ENCODE measurements at places on chromosomes 6 and 20.

GRCh38 chr20:57717797-57718196 lies 8.0 kb upstream of the PMEPA1 start:
- no peak for DNase-seq

DNA sequence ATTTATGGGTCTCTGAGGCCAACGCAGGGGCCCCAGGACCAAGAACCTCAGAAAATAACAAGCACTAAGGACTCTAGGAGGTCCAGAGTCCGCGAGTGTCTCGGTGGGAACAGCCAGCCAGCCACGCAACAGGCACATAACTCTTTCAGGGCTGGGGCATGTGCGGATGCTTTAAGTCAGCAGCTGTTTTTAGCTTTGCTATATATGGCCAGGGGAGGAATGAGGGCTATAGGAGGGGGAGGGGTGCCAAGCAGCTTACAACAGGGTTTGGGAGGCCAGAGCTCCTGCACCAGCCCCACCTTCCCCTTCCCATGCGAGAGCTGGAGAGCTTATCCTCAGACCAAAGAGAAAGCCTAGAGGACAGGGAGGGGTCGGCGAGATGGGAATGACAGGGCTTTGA lies 6.2 kb downstream of the JPH2 start:
- DNase-seq: no peak

DNA sequence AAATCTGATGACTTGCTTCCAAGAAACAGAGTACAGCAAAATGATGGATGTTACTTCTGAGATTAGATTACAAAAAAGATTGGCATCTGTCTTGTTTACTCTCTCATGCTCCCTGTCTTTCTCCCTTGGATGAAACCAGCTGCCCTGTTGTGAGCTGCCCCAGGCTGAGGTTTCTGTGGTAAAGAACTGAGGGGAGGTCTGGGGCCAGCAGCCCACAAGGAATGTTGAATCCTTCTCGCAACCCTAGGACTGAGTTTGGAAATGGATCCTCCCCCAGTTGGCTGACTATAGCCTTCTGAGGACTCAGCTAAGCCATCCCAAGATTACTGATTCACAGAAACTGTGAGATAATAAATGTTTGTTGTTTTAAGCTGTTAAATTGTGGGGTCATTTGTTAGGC lies 5.6 kb upstream of the HECA start:
- DNase-seq: no peak

DNA sequence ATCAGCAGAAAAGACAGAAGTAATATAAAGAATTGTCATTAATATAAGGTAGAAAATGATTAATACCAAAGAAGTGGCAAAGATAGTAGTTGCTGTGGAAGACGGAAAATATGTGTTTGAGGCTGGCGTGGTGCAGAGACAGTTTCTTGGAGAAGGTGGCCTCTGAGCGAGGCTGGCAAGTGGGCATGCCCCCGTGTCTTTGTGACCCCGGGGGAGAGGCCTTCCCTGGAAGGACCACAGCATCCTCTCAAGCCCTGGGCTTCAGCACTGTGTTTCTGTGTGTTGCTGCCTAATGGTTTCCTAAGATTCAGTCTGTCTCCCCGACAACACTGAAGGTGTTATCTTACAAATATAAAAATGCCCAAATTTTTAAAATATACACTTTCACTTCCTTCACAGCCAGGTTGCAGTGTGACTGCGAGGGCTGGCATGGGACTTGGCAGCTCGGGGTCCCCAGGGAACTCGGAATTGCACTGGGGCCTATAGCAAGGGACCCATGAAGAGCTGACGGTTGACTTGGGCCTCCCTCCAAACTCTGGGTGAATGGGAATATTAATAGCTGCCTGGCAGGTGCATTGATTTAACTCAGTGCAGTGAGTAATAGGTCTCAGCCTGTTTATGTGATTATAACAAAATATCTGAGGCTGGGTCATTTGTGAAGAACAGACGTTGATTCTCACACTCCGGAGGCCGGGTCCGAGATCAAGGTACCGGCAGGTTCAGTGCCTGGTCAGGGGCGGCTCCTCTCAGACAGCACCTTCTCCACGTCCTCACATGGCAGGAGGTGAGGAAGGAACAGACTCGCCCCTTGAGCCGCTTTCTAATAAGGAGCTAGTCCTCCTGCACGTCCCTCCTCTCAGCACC lies 47.4 kb upstream of the AFDN start:
- DNase-seq: no peak

DNA sequence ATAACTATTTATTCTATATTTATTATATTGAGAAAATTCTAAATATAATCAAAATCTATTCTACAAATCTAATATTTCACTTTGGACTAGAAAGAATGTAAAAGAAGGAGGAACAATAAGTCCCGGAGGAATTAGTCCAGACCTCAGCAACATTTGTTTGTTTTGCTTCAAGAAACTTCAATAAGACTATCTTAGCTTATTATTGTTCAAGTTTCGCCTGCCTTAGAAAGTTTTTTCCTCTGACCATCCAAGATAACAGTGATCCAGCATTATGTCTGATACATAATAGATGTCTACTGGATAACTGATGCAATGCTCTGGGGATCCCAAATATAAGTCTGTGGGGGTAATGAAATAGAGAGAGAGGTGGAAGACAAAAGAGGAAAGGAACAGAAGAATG lies 28.7 kb upstream of the NT5E start:
- no peak for DNase-seq

DNA sequence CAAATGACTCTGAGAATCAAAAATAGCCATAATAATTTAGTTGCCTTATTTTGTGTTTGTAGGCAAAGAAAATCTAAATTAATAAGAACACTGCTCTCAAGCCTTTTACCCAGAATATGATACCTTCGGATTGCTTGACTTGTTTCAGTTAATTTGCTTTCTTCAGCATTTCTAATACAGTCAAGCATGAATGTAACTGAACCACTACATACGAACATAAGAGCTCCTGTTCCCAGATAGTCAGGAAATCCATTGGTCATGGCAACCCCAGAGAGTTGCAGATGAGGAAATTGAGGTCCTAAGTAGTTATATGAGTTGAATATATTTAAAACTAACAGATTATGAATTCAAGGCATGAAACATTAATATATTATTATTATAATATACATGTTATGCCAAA lies 2.9 kb downstream of the FRK start:
- DNase-seq: no peak

GRCh38 chr20:19000078-19000477 lies 186.5 kb downstream of the SCP2D1 start:
- DNase-seq: no peak

DNA sequence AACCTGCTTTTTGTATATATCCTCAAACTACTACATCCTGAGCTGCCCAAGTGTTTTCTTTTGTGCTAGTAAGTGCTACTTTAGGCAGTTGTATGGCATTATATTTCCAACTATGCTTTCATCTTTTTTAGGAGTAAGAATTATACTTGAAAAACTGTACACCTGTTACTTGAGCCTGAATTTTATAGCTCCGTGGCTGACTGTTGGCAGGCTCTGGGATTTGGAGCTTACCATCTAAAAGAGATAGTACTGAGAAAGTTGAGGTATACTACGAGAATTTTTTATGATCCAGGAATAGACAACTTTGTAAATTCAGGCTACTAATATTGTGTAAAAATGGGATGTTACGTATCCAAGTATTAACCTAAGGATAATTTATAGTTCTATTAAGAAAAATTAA lies 32.4 kb downstream of the RNF217 start:
- DNase-seq: no peak

GRCh38 chr20:62651285-62652021 lies 9.2 kb downstream of the SLCO4A1 start:
- peak; percentile 90 for DNase-seq

DNA sequence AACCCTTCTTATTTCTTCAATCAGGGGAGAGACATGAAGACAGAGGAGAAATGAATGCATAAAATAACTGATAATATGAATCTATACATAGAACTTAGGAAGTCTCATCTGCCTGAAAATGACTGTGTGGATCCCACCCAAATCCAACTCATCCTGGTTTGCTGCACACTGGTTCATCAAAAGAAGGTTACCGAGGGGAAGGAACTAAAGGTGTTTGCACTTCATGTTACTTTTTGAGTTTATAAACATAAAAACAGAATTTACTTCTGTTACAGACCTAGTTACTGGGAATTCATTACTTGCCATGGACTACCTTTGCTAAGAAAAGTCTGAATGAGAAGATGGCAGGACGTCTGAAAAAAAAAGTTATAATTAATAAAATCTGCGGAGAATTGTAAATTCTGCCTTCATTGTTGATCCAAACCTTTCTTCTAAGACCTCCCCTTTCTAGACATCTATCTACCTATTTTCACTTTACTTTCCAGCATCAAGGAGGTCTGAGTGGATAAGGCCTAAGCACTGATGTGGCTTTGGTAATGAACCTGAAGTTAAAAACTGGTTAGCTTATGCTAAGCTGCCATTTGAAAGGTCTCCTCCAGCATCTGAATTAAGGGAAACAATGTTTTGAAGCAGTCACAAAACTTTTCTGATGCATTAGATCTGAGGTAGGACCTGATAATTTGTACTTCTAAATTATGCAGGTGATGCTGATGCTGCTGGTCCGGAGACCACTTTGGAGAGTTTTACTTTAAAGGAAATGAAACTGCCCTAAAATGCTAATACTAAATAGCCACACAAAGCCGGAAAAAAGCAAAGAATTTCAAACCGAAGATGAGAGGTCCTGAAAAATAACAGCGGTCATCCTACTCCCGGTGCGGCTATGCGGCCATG lies 84.0 kb downstream of the HFE start:
- DNase-seq: no peak

- DNase-seq: no peak
Measured at GRCh38 chr6:13866301-13866700, 51.9 kb upstream of the MCUR1 start.

- no peak for DNase-seq
Measured at GRCh38 chr20:49422161-49422560, 60.3 kb downstream of the KCNB1 start.

- no peak for DNase-seq
Measured at GRCh38 chr20:54474046-54474445, 1.3 kb upstream of the DOK5 start.

DNA sequence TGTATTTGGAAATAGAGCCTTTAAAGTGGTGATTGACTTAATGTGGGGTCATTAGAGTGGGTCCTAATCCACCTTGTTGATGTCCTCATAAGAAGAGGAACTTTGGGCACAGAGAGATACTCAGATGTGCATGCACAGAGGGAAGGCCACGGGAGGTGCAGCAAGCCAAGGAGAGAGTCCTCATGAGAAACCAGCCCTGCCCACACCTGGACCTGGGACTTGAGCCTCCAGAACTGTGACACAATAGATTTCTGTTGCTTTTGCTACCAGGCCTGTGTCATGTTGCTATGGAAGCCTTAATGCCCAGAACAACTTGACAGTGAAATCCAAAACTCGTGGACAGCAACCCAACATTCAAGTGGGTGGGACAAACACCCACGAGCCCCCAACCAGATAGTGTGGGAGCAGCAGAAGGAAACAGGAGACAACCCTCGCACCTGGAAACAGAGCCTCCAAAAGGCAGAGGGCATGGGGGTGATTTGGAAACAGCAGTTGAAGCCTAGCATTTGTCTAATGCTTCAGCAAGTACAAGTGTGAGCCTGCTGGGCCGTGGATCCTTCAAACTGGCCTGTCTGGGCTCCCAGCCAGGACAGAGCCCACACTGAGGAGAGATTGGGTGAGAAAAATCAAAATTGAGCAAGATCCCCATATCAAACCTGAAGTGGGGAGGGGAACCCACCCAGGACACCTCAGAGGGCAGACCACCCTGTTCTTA lies 201.0 kb upstream of the CST7 start:
- DNase-seq: no peak

DNA sequence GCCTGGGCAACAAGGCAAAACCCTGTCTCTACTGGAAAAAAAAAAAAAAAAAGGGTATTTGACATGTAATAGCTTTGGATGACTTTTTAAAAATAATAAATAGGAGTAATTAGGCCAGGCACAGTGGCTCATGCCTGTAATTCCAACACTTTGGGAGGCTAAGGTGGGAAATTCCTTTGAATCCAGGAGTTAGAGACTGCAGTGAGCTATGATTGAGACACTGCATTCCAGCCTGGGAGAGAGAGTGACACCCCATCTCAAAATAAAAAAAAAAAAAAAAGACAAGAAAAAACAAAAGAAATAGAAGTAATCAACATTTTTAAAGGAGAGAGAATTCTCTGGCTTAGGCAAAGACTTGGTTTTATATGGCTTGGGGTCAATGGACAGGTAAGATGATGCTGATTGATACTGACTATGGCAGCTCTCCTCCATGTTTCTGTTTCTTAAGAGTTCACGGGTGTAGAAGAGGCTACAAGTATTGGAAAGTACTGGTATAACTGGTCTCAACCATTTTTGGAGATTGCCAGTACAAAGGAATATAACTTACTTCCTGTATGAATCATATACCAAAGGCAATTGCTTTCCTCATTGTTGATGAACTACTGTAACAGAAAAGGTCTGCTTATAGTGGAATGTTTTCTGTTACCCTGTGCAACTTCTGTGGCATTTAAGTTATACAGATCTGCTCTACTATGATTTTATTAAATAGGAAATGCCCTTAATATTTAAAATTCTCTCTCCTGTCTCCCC lies 10.1 kb downstream of the MAP3K5 start:
- DNase-seq: no peak

- no peak for DNase-seq
Measured at GRCh38 chr6:35474131-35474941, 6.1 kb downstream of the RPL10A start.

- DNase-seq: no peak
Measured at GRCh38 chr20:47417245-47418068, 61.0 kb upstream of the ZMYND8 start.

- DNase-seq: no peak
Measured at GRCh38 chr20:32642257-32643046, 31.3 kb downstream of the C20orf203 start.

DNA sequence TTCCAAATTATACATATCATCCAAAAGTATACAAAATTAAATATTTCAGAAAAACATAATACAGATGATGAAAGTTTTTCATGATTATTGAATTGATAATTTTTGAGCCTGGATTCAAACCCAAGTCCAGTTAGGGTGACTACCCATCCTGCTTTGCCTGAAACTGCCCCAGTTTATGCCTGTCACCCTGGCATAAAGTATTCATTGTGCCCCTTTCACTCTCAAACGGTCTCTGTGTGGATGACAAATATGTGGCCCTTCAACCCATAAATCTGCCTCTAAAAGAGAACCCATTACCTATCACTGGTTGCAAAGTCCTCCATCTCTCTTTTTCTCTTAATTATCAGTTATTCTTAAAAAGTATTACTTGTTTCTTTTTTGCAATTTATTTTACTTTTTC lies 553.7 kb upstream of the JARID2 start:
- DNase-seq: no peak

- DNase-seq: no peak
Measured at GRCh38 chr6:152458648-152459644, 178.2 kb downstream of the SYNE1 start.

- DNase-seq: no peak
Measured at GRCh38 chr6:24451581-24452388, 37.6 kb downstream of the GPLD1 start.

GRCh38 chr6:142705054-142705453 lies 239.9 kb downstream of the HIVEP2 start:
- DNase-seq: no peak

DNA sequence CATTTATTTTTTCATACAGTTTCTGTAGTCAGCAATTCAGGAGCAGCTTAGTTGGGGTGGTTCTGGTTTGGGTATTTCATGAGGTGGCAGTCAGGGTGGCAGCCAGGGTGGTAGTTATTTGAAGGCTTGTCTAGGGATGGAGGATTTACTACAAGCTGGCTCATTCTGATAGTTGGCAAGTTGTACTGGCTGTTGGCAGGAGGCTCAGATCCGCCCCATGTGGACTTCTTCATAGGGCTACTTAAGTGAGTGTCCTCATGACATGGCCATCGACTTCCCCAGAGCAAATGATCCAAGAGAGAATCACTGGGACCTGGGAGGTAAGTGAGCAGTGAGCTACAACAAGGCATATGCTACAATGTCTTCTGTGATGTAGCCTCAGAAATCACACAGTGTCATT lies 22.4 kb upstream of the CDKAL1 start:
- DNase-seq: no peak

Measured in activated CD4-positive, alpha-beta T cell treated with anti-CD3 and anti-CD28 coated beads, Interleukin-2, amount 50 U/mL, for 1 hour (primary cell).